ENCODE measurements at places on chromosomes 7 and 10.

DNA sequence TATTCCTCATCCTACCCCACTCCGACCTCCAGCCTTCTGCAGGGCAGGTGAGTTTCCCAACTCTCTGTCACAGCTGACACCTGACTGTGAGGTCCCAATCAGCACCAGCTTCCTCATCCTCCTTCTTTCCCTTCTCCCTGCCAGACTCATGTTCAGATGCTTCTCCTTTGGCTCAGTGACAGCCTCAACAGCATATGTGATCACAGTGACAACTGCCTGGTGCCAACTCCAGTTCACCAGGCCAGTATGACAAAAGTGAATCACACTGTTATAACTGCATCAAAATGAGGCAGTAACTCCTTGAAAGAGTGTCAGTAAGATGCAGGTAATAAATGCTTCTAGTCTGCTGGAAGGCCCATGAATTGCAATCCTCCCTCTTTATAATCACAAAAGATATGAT, 46.8 kb upstream of the NFE2L3 start:
- DNase-seq: no peak

- no peak for DNase-seq
These were observed 137.5 kb upstream of the RHEB start for GRCh38 chr7:151657173-151657572.

- DNase-seq: no peak
These were observed 10.9 kb upstream of the PTN start for GRCh38 chr7:137354396-137354795.

DNA sequence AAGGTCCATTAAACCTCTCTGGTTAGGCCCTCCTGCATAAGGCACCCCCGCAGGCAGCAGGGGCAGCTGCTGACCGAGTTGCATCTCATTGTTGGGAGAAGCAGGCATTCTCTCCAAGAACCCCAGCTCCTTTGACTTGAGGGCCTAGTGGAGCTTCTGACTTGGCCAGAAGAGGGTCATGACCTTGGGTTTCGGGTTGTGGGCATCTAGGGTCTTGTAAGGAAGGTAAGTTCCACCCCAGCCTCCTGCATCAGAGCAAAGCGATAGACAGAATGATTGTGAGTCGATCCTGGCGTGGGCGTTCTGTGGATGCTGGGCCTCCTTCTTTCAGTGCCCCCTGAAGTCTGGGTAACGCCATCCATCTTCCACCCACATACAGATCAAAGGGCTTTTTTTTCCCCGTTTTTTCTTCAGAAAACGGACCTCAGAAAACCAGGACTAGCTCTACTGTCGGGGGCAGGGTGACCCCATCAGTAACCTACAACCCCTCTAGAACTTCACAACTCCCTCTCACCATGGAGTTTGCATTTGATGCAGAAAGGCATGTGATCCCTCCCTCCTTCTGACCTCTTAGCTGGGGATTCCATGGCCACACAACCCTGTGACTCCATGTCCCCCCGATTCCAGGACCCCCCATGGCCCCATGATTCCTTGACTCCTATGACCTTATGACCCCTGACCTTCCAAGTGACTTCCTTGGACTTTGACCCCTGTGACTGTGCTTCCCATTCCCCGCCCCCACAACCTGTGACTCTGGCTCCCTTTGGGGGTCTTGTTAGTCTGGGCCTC, 3.0 kb downstream of the SEMA4G start:
- DNase-seq: no peak
